Stimulated activated CD4-positive, alpha-beta T cell treated with anti-CD3 and anti-CD28 coated beads, Interleukin-1b, Interleukin-23, amount 100 ng/mL, for 24 hours (primary cell): ENCODE measurements at places on chromosomes 16 and 17.
A peak's percentile ranks its signal among the peaks of the same experiment; 100 is the strongest.

- DNase-seq, result peak; percentile 8
Observed at GRCh38 chr17:55641676-55642081, 81.0 kb downstream of the TMEM100 start.

DNA sequence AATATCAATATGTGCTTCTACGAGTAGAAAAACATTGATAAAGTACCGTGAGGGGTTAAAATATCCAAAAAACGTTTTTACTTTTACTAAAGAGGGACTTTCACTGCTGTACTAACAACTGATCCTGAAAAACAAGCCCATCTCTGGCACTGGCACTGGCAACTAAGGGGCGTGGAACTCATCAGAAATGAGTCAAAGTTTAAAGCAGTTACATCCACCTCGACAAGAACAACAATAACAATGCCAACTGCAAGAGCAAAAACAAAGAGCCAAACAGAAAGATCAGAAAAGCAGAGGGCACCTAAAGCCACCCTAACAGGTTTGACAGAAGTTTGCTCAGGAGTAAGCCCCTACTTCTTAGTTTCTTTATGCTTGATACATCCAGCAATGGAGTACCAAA lies 13.1 kb downstream of the MBTPS1 start:
- DNase-seq, result no peak

- DNase-seq, result no peak
Observed at GRCh38 chr17:18225642-18226283, 328 bp downstream of the LLGL1 start.

DNA sequence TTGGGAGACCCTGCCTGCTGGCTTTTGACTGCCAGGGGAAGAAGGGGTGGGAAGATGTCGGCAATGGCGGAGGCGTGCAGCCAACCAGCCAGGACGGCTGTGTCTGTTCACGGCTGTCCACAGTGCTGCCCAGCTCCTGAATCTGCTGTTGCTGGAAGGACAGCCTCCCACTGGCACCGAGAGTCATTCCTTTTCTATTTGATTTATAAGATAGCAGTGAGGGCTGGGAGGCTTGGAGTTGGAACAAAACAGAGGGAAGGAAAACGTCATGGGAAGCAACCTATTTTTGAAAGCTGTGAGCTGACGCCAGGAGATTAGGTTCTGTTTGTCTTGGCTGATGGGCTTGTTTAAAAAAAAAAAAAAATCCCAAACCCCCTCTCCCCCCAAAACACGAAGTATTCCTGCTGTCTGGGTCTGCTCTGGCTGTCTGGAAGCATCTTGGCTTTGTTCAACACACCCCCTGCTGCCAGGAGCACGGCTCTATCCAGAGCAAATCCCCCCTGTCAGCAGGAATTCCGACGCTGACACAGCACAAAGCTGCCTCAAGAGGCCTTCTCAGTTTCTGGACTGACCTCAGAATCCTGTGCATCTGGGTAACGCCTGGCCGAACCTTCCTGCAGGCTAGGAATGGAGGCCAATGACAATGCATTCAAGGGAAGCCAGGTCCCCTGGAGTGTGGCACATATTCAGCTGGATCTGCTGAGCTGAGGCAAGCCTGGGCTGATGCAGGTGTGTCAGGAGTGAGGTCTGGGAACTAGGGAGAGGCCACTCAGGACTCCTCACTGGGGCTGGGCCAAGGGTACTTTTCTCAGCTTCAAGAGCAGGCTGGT lies 41.0 kb upstream of the SREBF1 start:
- DNase-seq, result no peak

DNA sequence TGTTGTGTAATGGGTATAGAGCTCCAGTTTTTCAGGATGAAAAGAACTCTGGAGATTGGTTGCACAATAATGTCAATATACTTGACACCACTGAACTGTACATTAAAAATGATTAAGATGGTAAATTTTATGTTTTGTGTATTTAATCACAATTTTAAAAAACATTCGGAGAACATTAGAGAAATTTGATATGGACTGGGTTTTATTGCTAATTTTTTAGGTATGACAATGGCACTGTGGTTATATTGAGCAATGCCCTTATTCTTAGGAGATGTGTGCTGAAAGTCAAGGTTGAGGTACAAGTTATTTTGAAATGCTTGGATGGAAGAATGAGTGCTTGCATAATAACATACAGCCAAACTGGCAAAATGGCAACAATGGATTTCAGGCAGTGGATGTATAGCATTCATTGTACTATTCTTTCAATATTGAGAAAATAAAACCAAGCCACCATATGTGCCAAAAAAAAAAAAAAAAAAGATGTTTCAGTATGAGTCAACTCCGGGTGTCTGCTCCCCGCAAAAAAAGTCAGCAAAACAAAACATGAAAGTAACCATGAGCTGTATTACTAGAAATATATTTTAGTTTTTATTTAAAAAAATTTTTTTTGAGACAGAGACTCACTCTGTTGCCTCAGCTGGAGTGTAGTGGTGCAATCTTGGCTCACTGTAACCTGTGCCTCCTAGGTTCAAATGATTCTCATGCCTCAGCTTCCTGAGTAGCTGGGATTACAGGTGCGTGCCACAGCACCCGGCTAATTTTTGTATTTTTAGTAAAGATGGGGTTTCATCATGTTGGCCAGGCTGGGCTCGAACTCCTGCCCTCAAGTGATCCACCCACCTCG lies 19.8 kb downstream of the HOXB1 start:
- no peak for DNase-seq

- peak; percentile 83 for DNase-seq
Observed at GRCh38 chr17:57130708-57131461, 45.8 kb downstream of the AKAP1 start.

GRCh38 chr16:86671486-86672178 lies 93.3 kb downstream of the FOXL1 start:
- DNase-seq, result no peak

DNA sequence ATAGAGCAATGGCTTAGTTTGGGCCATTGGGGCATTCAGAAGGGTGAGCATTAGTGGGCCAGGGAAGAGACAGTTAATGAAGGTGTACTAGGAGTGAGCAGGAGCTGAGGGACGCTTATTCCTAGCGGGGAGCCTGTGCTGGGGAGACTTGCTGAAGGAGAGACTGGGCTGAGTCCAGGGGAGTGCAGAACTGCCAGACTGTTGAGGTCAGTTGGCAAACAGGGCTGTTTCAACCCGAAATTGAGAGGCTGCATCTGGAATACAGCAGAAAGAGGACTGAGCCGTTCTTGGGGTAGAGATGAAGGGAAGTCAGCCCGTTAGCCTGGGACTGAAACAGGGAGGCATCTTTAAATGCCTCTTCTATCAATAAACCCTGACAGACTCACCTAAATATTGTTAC lies 33.2 kb downstream of the MAP2K6 start:
- DNase-seq, result no peak

DNA sequence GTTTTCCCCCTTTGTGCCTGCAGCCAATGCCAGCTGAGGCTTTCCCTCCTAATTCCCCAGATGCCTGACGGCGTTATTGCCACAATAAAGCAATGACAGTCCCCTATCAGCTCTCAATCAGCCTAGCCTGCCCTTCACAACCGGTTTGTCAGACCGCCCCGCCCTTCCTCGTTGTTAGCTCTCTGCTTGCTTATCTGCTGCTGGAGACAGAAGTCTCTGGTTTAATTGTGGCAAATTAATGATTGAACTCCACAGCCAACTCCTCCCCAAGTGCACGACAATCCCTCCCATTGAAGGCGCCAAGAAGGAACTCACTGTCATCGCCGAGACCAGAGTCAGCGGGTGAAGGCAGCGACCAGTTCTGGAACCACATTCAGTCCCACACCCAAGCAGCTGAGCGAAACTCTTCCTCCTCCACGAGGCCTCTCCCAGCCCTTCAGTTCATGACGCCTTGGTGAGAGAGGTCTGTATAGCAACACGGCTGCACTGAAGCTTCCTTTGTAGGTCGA lies 474.4 kb downstream of the SLC39A11 start:
- DNase-seq, result no peak

DNA sequence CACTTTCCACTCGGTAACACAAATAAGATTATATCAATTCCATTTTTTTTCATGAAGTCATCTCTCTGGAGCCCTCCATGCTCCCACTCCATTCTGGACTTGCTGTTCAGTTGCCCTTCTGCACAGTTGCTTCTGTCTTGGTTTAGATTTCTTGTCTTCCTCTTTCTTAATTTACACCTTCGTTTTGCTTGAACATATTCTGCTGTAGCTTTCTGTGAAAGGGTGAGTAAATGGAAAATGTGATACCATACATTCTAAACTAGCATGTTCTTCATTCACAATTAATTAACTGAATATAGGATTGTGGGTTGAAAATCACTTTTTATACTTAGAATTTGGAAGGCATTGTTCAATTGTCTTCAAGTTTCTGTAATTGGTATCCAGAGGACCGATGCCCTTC lies 69.6 kb downstream of the VMP1 start:
- DNase-seq, result no peak

GRCh38 chr17:36014946-36015345 lies 2.8 kb downstream of the CCL23 start:
- no peak for DNase-seq

DNA sequence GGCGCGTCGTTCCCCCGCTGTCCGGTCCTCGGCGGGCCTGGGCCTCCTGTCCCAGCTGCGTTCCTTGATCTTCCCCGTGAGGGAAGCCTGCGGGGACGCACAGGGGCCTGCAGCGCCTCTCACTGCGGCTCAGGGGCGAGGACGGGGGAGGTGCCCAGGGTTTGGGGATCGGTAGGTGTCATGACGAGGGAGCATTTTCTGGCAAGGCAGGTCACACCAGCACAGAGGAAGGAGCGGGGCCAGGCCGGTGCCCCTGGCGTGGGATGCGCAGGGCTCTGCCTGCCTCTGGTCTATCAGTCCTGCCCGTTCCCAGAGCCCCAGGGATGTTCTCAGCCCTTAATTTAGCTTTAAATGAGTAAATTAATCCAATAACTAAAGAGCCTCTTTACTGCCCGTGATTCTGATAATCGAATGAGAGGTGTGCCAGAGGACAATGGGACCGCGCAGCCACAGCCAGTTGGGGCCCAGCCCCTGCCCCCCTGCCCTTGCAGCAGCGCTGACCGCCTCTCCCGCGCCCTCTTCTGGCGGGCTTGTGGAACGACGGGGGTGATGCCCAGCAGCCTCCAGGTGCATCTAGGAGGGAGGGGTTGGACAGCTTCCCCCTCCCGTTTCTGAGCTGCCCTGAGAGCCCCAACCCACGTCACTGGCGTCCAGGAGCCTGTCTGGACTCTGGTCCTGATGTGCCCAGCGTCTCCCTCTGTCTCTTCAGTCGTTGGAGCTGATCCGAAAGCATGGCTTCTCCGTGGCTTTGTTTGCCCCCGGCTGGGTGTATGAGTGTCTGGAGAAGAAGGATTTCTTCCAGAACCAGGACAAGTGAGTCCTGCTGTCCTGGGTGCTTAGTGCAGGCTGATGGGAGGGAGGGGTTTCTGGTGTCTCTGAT lies 7.9 kb downstream of the ENGASE start:
- no peak for DNase-seq

DNA sequence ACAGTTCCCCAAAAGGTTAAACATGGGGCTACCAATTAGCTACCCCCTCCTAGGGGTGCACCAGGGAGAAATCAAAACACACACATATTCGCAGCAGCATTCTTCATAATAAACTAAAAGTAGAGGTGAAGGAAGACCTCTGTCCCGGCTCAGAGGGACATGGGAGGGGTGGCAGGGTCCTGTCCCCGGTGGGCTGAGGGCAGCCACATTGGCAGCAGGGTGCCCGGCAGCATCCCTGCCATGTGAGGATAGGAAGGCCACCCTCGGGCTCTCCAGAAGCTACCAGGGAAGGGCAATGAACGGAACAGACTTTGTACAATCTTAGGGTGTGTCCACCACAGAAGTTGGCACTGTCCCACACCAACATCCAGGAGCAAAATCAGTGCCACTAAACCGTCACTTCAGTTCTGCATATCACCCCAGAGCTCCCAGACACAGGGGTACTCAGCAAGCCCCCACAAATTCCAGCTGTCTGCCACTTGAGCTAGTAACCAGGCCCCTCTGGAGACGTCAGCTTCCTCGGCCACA lies 3.1 kb upstream of the DNAH17 start:
- DNase-seq, result no peak

DNA sequence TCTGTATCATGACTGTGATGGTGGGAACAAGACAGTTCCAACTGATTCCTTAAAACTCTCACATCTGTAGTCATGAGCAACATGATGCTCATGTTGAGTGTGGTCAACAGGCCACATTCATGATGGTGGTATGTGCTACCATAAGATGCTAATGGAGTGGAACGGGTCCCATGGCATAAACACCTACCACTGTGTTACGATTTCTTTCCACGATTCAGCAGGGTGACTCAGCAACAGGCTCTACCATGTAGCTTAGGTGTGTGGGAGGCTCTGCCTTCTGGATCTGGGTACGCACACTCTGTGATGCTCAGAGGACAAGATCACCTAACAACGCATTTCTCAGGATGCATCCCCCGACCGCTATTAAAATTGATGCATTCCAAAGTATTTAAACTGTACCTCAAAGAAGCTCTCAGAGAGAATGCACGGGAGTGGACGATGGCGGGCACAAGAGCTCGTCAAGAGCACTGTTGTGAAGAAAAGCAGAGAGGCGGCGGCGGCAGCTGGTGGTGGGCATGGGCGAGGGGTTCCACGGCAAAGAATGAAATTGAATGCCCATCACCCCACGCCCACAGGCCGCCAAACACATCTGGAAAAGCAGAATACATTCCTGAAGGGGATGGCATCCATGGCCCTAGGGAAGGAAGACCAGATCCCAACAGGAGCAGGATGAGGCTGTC lies 133.3 kb downstream of the ZNF778 start:
- DNase-seq, result no peak

GRCh38 chr16:65489531-65490023 lies 367.7 kb upstream of the CDH11 start:
- no peak for DNase-seq

DNA sequence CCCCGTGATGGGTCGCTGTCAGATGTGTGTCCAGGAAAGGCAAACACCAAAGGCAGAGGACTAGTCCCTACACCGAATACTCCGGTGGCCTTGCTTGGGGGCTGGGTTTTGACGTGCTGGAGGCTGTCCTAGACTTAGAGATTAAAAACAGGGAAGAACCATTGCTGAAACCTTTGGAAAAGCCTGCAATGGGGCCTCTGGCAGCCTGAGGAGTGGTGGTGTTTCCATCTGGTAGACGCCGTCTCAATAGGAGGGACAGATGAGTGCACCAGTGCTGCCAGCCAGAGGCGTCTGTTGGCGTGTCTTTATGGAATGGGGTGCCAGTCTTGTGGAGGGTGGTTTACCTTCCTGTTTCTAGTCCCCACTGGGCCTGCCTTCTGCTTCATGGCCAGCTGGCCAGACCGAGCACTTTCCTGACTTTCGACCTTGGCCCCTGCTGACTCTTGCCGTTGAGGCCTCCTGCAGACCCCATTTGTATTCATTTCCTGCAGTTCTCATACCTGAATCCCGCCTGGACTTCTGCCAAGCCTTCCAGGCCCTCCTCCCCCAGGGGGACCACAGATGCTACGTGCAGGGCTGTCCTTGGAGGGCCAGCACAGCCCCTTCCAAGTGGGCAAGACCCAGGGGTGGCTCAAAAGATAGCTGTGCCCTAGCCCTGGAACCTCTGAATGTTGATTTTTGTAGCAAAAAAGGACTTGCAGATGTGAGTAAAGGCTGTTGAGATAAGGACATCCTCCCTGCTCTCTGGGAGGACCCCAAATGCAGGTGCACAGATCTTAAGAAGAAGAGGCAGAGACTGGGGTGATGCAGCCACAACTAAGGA lies 1.9 kb upstream of the DNASE1 start:
- DNase-seq, result no peak

- no peak for DNase-seq
Observed at GRCh38 chr17:47239967-47240651, 13.5 kb upstream of the ITGB3 start.

- DNase-seq, result no peak
Observed at GRCh38 chr17:49157784-49158183, 25.2 kb downstream of the B4GALNT2 start.

- no peak for DNase-seq
Observed at GRCh38 chr16:32116080-32116479, 137.0 kb upstream of the TP53TG3D start.

- DNase-seq, result no peak
Observed at GRCh38 chr16:83606486-83607030, 201.2 kb upstream of the HSBP1 start.
